Central memory CD4-positive, alpha-beta T cell (primary cell): ENCODE measurements at places on chromosomes 13 and 19.

DNA sequence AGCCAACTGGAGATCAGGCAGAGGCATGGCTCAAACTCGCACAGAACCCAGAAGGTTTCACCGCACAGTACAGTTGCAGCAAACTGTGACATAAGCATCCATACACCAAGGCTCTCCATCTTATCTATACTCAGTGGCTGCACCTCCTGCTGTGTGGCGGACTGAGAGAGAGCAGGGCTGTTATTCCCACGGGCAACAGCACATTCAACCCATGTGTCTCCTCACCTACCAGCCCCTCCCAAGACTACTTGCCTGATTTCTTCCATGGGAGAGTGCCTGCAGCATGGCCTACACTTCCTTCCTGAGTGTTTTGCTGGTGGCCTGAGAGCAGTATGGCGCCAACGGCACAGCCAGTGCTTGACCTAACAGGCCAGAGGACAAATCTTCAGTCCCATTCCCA, 1606.6 kb downstream of the SLITRK1 start:
- no peak for DNase-seq

DNA sequence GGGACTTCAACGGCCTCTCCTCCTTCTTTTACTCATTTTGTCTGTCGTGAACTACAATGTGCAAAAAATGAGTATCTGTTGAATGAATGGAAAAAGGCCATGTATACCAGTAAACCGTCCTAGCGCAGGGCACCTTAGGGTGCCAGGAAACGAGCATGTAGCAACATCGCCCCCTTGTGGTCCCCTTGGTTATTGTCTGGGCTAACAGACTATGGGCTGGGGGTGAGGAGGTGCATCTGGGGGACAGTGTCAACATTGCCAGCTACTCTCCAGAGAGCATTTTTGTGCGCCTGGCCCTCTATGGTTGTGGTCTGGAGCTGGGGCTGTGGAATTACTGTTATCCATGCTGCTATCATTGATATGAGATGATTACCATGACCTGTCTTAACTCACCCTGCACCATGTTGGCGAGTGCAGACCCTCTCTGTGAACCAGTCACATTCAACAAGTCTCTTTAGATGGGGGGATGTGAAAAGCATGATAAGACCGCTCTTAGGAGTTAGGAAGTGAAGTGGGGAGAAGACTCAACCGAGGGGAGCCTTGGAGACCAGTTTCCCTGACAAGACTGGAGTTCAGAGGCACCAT, 22.8 kb upstream of the SIGLEC11 start:
- DNase-seq = peak; percentile 59

DNA sequence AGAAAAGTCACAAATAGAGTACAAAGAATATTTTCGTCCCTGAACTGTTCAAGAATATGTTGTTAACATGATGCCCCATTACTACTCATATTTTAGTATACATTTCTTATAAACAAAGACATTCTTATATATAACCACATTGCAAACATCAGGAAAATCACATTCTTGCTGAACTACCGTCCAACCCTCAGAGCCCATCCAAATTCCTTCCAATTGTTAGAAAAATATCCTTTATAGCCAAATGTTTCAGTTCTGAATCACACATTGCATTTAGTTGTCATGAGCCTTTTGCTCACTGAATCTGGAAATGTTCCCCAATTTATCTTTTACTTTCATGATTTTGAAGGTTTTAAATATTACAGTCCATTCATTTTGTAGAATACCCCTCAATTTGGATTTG, 467.8 kb upstream of the ARGLU1 start:
- DNase-seq = no peak

GRCh38 chr13:95375706-95376105, 74.5 kb upstream of the ABCC4 start:
- no peak for DNase-seq

GRCh38 chr13:32911506-32911905, 104.7 kb upstream of the KL start:
- no peak for DNase-seq

- peak; percentile 36 for DNase-seq
These were observed 9.0 kb downstream of the ABHD8 start for GRCh38 chr19:17294051-17294891.

DNA sequence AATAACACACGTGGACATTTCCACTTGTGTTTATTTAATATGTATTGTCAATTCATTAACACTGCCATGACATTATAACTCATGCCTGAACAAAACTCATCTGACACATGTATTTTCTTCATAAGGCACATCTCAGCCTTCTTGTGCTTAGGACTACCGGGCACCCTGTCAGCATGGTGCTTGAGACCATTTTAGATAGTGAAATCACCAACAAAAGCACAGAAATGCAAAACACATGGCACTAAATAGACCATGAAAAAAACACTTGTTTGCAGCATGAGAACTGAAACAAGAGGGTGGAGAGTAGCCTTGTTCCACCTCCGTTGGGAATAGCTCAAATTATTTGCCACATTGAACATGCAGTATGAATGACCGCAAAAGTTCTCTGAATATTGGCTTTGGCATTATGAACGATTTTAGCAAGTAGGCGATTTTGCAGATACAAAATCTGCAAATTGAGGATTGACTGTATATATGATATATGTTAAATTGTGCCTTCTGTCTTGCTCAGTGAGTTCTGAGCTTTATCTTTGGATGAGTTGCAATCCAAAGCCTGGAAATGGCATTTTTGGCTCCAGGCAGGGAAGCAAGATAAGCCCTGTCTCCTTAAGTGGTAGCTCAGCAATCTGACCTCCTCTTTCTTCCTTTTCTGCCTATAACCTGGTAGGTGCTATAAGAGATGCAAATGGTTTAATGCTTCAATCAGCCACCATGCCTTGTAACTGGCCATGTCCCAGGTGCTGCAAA, 328.2 kb downstream of the HS6ST3 start:
- no peak for DNase-seq

DNA sequence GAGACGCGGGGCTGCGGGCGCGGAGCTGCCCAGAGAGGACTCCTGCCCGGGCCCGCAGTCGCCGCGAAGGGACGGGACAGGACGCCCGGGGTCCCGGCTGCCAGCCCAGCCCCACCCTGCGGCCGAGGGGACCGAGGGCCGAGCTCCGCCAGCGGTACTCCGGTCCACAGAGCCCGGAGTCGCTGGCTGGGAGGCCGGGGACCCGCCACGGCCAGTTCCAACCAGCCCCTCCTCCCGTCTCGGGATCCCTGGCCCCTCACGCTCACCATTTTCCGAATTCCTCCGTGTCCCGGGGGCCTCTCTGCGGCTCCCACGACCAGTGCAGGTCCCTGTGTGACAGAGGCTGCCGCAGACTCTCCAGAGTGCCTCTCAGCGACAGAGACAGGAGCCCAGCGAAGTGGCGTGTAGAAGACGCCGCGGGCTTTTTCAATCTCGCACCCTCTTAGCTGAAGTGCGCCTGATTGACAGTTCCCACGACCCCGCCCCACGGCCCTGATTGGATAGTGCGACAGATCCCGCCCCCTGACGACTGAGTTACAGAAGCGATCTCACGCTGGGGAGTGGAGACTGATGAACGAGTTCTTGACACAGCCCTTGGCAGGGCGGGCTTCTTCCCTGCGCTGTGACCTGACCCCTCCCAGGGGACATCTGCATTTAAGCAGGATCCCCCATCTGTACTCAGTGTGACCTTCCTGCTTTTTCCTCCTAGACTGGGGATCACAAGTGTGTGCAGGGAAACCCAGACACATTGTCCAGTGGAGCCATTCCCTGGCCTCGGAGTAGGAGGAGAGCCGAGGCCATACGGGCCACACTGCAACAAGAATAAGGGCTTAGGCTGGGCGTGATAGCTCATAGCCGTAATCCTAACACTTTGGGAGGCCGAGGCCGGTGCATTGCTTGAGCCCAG, 44.0 kb downstream of the ZNF823 start:
- DNase-seq = peak; percentile 54

- DNase-seq = no peak
These were observed 34.5 kb upstream of the URAD start for GRCh38 chr13:28022848-28023518.

GRCh38 chr19:2288338-2288817, 6.4 kb upstream of the PEAK3 start:
- no peak for DNase-seq

GRCh38 chr13:27449081-27449603, 1.2 kb downstream of the MTIF3 start:
- DNase-seq = no peak

DNA sequence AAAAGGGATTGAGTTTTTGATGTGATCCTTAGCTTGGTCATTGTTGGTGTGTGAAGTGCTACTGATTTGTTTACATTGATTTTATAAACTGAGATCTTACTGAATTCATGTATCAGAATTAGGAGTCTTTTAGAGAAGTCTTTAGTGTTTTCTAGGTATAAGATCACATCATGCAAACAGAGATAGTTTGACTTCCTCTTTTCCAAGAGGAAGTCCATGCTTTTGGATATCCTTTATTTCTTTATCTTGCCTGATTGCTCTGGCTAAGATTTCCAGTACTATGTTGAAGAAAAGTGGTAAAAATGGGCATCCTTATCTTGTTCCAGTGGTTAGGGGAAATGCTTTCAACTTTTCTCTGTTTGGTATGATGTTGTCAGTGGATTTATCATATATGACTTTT, 561.2 kb upstream of the SLITRK1 start:
- DNase-seq = no peak

DNA sequence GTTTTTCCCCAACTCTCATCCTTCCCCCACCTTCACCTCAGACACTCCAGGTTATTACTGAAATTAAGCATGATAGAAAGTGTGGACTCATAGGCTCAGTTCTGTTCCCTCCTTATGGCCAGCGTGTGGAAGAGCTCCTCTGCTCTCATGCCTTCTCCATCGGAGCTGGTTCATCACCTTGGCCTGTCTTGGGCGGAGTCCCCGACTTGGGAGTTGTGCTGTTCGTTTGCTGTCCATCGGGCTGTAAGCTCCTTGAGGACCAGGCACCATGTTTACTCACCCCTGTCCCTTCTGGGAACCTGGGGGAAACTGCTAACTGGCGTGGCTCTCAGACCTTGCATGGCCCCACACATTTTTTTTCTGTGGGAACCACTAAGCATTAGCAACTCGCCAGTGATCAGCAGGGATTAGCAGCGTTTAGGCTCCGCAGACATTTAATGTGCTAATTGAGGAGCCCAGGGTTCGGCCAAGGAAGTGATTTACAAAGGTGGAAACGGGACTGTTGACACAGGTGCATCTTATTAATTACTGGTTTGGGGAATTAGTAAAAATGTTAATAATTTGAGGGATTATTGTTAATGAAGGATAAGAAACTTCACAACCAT, 123.8 kb downstream of the TM9SF2 start:
- DNase-seq = no peak

GRCh38 chr13:60448907-60449510, 52.0 kb downstream of the TDRD3 start:
- DNase-seq = no peak

DNA sequence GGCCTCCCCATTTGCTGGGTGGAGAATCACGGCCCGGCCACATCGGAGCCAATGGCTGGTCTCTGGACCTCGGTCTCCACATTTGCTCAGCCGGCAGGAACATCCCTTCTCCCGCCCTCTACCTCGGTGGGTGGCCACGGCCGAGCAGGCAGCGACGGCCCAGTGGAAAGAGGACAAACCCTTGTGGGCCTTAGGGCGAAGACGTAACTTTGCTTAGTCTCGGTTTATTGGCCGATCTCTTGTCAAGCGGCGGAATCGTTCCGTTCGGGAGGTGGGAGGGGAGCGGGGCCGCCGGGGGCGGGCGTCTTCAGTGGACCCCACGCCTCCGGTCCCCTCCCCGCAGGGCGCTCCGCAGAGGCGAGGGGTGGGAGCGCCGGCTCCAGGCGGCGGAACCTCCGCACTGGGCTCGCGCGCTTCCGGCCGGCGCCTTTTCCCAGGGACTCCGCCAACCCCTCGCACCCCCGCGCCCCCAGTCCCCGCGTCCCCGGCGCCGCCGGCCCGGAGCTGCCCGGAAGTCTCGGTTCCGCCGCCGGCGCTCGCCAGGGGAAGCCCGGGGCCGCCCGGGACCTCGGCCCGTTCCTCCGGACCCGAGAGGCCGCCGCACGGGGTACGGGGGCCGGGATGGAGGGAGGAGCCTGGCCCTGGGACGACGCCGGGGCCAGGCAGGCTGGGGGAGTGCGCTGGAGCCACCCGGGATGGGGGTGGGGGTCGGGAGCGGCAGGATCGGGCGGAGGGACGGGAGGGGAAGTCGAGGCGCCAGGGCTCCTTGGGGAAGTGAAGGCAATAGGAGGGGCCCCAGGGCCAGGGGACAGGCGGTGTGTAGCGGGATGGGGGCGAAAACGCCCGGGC, at the start of gene ZNF580:
Gene ZNF580, plus strand, starts transcription at position 426 of the 849 bp plus-strand sequence. CDS start 1,507 bp downstream, outside the sequence.
- DNase-seq = peak; percentile 40

DNA sequence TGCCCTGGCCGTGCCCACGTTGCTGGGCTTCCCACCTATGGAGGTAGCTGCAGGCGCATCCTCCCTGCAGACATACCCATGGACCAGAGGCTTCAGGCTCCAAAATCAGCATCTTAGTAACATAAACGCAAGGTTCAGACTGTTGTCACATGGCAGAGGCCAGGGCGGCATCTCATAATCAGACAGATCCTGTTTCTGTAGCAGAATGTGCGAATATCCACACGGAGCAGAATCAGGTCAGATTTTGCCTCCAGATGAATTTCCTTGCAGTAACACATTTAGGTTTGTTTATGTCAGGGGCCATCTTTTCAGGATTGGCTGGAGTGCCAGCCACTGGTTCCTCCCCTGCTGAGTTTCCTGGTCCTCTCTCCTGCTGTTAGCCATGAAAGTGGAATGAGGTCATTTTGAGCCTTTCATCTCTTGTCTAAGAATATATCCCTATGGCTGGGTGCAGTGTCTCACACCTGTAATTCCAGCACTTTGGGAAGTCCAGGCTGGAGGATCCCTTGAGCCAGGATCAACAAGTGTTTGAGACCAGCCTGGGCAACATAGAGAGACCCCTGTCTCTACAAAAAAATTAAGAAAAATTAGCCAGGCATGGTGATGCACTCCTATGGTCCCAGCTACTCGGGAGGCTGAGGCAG, 20.5 kb downstream of the SMARCA4 start:
- no peak for DNase-seq

GRCh38 chr13:109672545-109672944, 113.8 kb downstream of the IRS2 start:
- DNase-seq = no peak

GRCh38 chr19:29499261-29499920, 26.4 kb upstream of the VSTM2B start:
- no peak for DNase-seq

DNA sequence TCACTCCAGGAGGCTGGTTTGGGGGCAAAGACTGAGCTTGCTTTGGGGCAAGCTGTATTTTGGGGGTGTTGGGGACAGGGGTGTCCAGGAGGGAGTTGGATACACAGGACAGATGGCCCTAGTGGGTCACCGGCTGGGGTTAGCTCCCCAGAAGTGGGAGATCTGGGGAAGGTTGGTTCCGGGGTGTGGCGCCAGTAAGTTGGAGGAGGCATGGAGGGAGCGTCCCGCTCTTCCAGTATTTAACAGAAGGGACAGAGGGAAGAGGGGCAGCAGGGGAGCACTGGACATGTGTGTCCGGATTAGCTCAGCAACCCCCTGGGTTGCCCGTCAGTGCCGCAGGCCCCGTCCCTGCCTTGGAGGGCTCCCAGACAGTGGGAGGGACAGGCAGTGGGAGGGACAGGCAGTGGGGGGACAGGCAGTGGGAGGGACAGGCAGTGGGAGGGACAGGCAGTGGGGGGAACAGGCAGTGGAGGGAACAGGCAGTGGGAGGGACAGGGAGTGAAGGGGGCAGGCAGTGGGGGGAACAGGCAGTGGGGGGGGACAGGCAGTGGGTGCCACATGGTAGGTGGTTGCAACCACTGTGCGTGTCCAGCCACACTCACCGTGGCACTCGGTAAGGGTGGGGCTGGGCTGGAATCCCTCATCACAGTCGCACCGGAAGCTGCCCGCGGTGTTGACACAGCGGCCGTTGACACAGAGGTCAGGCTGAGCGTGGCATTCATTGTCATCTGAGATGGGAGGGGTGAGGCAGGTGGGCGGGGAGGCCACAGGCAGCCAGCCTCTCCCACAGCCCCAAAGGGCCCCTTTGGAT, 33.2 kb downstream of the CCL25 start:
- no peak for DNase-seq

- DNase-seq = no peak
These were observed 15.4 kb upstream of the UBE2L5 start for GRCh38 chr13:30406779-30407416.
